ENCODE measurements at places on chromosomes 16 and 17.

DNA sequence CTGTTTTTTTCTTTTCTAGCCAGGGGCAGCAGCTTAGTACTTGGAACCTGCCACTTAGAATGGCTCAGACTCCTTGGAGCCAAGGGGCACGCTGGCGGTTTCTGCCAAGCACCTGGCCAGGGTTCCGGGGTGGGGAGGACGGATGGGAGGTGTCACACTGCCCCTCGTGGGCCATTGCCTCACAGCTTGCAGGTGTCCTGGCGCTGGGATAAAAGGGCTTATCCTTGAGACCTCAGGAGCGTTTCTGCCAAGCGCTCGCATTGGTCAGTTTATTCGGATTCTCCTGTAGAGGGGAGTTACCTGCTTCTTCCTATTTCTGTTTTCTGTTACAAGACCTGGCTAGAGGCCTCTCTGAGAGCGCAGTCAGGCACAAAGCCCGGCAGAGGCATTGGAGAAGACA is 234.6 kb downstream of the MSI2 start:
- DNase-seq, result no peak

GRCh38 chr16:86375851-86376250 is 134.5 kb upstream of the FOXF1 start:
- no peak for DNase-seq

- DNase-seq, result no peak
Measured at GRCh38 chr17:51128076-51128475, 7.4 kb upstream of the SPAG9 start.

DNA sequence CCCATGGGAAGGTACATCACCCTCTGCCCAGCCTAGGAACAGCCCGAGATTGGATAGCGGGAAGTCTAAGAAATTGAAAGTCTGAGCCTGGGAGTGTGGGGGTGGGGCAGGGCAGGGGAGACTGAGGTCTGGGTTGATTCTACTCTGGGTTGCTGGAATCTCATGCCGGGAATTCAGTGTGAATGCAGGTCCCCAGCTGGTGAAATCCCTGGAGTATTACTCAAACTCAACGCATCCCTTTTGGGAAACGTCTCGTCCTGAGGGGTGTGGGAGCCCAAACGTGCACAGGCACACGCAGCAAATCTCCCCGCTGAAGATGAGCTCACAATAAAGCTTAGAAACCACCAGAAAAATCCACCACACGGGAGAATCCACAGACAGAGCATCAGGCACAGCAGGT is 55.4 kb downstream of the SOCS1 start:
- no peak for DNase-seq

GRCh38 chr17:18851201-18851600 is 6.7 kb upstream of the PRPSAP2 start:
- DNase-seq, result no peak

GRCh38 chr17:41680426-41681040 is 8.2 kb upstream of the EIF1 start:
- no peak for DNase-seq

- DNase-seq, result no peak
Measured at GRCh38 chr17:76404256-76404655, 19.8 kb downstream of the SPHK1 start.

DNA sequence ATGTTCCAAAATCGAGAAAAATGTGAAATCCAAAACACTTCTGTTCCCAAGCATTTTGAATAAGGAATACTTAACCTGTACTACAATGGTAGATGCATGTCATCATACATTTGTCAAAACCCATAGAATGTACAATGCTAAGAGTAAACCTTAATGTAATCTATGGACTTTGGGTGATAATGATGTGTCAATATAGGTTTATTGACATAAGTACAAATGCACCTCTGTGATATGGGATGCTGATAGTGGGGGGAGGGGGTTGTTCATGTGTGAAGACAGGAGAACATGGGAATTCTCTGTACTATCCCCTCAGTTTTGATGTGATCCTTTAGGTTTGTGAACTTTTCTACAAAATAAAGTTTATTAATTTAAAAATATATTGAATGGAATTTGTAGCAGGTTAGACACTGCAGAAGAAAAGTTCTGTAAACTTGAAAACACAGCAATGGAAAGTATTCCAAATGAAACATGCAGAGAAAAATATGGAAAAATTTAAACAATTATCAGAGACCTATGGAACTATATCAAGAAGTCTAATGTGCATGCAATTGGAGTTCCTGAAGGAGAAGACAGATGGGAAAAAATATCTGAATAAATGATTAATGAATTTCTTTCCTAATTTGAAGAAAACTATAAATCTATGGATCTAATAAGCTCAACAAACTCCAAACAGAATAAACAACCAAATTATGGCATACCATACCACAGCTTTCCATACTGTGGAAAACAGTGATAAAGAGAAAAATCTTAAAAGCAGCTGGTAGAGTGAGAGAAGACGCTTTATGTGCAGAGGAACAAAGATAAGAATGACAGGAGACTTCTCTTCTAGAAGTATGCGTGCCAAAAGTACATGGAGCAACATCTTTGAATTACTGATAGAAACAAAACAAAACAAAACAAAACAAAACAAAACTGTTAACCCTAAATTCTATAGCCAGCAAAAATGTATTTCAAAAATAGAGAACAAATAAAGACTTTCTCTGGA is 34.7 kb upstream of the MSI2 start:
- DNase-seq, result no peak

DNA sequence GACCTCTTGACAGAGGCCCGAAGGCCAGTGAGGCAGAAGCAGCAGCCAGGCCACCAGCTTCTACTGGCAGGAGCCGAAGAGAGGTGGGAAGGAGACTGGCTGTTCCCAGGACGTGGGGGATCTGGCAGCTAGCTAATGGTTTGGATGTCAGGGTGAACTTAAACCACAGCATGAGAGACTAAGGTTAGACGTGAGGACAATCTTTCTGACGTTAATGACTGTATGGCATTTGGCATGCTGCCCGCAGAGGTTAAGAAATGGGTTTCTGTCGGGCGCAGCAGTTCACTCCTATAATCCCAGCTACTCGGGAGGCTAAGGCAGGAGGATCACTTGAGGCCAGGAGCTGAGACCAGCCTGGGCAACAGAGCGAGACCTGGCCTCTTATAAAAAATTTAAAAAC is 6.3 kb upstream of the KRT13 start:
- DNase-seq, result no peak

DNA sequence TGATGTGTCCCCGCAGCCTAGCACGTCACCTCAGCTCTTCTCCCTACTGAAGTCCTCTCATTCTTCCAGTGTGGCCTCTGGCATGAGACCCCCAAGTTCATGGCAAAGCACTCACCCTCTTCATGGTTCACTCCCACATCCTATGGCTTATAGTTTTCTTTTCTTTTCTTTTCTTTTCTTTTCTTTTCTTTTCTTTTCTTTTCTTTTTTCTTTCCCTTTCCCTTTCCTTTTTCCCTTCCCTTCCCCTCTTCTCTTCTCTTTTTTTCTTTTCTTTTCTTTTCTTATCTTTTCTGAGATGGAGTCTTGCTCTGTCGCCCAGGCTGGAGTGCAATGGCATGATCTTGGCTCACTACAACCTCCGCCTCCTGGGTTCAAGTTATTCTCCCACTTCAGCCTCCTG is 58.4 kb upstream of the NLRP1 start:
- no peak for DNase-seq
